Renal pelvis (tissue), 12 donors: ENCODE measurements at places on chromosomes 12 and 14. TPM values are rescaled to one million over a fixed set of nuclear protein-coding genes. Genes with fewer than 3 reads are reported as not detected.

DNA sequence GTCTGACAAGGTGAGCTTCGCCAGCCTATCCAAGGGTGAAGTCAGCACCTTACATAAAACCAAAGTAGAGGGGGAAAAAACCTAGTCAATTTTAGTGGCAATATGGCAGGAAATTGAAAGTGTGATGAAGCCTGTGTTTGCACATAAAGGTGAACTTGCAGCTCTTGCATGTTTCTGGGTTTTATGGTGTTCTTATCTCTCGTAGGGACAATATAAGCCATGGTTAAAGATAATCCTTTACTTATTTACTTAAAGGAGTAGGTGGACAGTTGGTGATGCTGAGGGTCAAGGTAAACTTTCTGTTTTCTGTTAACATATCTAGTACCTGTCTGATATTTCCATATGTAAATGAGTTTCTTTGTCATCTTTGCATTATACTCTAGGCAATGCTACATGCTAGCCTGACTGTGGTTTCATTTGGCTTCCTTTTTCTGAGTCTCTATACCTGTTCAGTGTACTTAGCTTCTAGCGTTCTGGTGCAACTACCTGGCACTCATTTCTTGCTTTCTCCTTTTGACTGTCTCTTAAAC lies 32.8 kb downstream of the CCDC91 start:
- DNase-seq, result no peak

- DNase-seq, result no peak
Measured at GRCh38 chr12:69055280-69055679, 122.3 kb upstream of the CPM start.

DNA sequence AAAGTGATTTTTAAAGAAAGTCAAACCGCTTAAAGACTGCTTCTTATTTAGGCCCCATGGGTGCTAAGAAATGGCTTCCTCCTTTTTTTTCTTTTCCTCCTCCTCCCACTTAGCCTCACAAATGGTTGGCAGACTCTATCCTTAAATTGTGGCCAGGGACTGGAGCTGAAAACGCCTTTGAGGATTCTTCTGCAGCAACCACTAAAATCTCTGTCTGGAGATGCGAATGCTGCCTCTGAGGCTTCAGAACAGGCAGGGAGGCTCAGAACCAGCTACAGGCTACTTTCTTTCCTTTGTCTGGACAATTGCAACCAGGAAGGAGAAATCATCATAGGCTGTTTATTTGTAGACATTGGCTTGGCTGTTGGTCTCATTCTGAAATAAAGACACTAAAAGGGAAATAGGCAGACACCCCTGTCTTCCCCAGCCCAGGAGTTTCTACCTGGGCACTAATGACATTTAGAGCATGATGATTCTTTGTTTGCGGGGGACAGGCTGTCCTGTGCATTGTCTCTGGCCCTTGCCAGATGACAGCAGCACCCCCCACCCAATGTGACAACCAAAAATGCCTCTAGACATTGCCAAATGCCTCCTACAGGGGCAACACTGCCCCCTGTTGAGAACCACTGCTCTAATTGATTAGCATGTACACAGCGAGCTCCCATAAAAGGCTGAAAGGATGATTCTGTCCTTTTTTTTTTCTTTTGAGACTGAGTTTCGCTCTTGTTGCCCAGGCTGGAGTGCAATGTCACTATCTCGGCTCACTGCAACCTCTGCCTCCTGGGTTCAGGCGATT lies 50.3 kb downstream of the MAP1LC3B2 start:
- DNase-seq, result no peak

- no peak for DNase-seq
Measured at GRCh38 chr12:30989754-30990153, 63.2 kb downstream of the TSPAN11 start.

TMEM229B gene
- polyA plus RNA-seq, result 2.8 TPM

METTL3 gene
- 116 TPM for polyA plus RNA-seq
